ENCODE measurements at places on chromosomes 16 and 17. TPM values are rescaled to one million over a fixed set of nuclear protein-coding genes. Genes with fewer than 3 reads are reported as not detected.

- H3K27ac ChIP-seq = peak overlapping the region; percentile 94
- H3K36me3 ChIP-seq = no peaks in the 10 kb centered on the region
- H3K4me1 ChIP-seq = peaks cover 21% of the 10 kb centered on the region
- H3K27me3 ChIP-seq = no peaks in the 10 kb centered on the region
- H3K4me3 ChIP-seq = peak overlapping the region; percentile 91
- DNase-seq = no peak
Measured at GRCh38 chr17:80101946-80102663, 724 bp downstream of the GAA start.

- H3K27ac ChIP-seq = no peak overlapping the region
- no peak for DNase-seq
- H3K27me3 ChIP-seq = no peaks in the 10 kb centered on the region
- no peak overlapping the region for H3K4me3 ChIP-seq
Measured at GRCh38 chr17:35081638-35082037, 18.1 kb upstream of the RFFL start.

DNA sequence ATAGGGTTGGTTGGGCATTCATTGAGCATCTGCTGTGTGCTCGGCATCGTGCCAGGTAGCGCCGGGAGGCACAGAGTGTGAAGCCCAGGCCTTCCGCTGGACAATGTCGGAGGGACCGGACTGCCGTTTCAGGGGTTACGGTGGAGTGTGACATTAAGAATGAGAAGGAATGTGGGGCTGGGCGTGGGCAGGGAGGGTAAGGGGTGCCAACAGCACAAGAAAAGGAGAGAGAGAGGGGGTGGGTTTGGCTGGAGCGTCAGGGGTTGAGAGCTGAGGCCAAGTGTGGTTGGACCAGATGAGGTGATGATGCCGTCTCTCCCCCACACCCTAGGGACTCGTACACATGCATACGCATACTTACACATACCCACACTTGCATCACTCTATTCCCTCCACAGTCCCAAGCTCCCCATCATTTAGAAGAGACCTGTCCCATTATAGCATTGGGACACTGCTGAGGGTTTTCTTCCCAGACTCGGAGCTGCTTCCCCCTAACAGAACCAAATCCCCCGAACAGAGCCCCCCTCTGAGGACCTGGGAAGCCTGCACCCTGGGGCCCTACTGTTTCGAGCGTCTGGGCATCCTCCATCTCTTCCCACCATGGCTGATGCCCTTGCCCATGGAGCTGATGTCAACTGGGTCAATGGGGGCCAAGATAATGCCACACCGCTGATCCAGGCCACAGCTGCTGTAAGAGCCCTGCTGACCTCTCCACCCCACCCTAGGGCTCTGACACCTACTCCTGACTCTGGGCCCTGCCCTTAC lies 3.3 kb upstream of the KCTD11 start:
- peak overlapping the region; percentile 99 for H3K27ac ChIP-seq
- no peak for DNase-seq
- no peaks in the 10 kb centered on the region for H3K36me3 ChIP-seq
- H3K27me3 ChIP-seq = no peaks in the 10 kb centered on the region
- H3K4me3 ChIP-seq = no peak overlapping the region

- H3K27me3 ChIP-seq = no peaks in the 10 kb centered on the region
- no peak for DNase-seq
- peaks cover 32% of the 10 kb centered on the region for H3K36me3 ChIP-seq
- no peak overlapping the region for H3K27ac ChIP-seq
- H3K4me1 ChIP-seq = no peaks in the 10 kb centered on the region
Measured at GRCh38 chr16:28967156-28967555, 7.4 kb upstream of the SPNS1 start.

- H3K4me3 ChIP-seq = no peak overlapping the region
- DNase-seq = no peak
- H3K36me3 ChIP-seq = no peaks in the 10 kb centered on the region
- H3K27me3 ChIP-seq = peaks cover 82% of the 10 kb centered on the region
Measured at GRCh38 chr16:170788-171187, 1.9 kb upstream of the HBA2 start.

DNA sequence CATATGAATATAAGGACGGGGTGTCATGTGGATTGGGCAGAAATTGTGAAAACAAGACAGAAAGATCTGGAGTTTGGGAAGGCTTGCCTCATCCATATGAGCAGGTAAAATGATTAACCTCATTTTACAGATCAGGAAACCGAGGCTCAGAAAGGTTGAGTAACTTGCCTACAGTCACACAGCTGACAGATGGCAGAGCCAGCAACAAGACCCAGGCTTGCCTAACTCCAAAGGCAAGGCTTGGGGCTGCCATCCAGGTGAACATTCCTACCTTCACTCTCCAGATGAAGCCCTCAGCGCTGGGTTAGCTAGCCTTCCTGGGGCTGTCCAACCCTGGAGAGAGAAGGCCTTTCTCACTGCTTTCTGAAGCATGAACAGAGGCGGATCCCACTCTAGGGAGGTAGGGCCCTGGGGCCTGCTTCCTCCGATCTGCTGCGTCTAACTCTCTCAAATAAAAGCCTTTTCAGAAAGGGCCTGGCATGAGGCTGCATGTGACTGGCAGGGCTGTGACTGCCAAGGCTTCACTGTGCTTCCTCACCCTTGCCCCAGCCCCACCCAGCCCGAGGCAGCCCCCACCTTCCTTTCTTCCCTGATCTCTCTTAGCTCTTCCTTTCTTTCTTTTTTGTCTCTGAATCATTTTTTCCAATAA lies 107.8 kb downstream of the GNAO1 start:
- no peaks in the 10 kb centered on the region for H3K27me3 ChIP-seq
- DNase-seq = peak; percentile 28
- peaks cover 45% of the 10 kb centered on the region for H3K4me1 ChIP-seq
- H3K27ac ChIP-seq = peak overlapping the region; percentile 56
- no peaks in the 10 kb centered on the region for H3K36me3 ChIP-seq

- no peak overlapping the region for H3K27ac ChIP-seq
- no peak for DNase-seq
- no peak overlapping the region for H3K4me3 ChIP-seq
- H3K36me3 ChIP-seq = no peaks in the 10 kb centered on the region
Measured at GRCh38 chr17:81040791-81041337, 5.9 kb downstream of the BAIAP2 start.

DNA sequence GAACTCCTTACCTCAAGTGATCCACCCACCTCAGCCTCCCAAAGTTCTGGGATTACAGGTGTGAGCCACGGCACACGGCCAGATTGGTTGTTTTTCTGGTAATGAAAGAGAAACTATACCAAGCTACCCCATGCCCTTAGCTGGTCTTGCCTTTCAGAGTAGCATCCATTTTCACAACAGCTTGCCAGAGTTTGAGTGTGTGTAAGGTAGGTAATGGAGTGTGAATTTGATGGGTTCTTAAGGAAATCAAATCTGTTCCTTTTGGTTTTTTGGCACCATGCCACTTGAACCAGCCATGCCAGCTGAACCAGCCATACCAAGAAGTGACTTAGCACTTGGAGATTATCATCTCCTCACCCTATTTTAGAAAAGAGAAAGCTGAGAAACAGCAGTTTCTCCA lies 5.1 kb downstream of the CALCOCO2 start:
- H3K27me3 ChIP-seq = no peaks in the 10 kb centered on the region
- no peak for DNase-seq
- peaks cover 6% of the 10 kb centered on the region for H3K36me3 ChIP-seq
- H3K4me3 ChIP-seq = peak overlapping the region; percentile 6
- H3K27ac ChIP-seq = peak overlapping the region; percentile 99

- no peak overlapping the region for H3K27ac ChIP-seq
- no peak for DNase-seq
- H3K4me1 ChIP-seq = no peaks in the 10 kb centered on the region
- peaks cover 67% of the 10 kb centered on the region for H3K27me3 ChIP-seq
- H3K4me3 ChIP-seq = no peak overlapping the region
Measured at GRCh38 chr17:61476476-61477203, 24.4 kb downstream of the TBX4 start.

- peaks cover 17% of the 10 kb centered on the region for H3K27me3 ChIP-seq
- no peak overlapping the region for H3K4me3 ChIP-seq
- no peaks in the 10 kb centered on the region for H3K36me3 ChIP-seq
- H3K4me1 ChIP-seq = no peaks in the 10 kb centered on the region
- DNase-seq = no peak
- H3K27ac ChIP-seq = no peak overlapping the region
Measured at GRCh38 chr16:21205303-21205702, 6.1 kb downstream of the ZP2 start.

DNA sequence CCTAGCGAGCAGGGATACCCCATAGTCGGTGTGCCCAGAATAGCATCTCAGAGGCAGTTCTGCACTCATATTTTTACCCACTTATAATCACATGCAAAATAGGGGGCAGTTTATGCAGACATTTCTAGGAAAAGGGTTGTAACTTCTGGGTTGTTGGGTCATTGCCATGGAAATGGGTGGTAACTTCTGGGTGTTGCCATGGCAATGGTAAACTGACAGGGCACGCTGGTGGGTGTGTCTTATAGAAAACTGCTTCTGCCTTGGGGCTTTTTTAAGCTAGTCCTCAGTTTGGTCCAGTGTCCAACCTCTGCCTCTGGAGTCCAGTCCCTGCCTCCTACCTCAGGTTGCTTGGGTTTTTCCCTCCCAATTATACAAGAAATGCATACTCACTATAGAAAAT lies 7.4 kb upstream of the SPAG9 start:
- DNase-seq = no peak
- H3K4me3 ChIP-seq = no peak overlapping the region
- H3K27ac ChIP-seq = peak overlapping the region; percentile 5
- no peaks in the 10 kb centered on the region for H3K27me3 ChIP-seq

CDK5R1 gene
- total RNA-seq = 1.5 TPM

DNA sequence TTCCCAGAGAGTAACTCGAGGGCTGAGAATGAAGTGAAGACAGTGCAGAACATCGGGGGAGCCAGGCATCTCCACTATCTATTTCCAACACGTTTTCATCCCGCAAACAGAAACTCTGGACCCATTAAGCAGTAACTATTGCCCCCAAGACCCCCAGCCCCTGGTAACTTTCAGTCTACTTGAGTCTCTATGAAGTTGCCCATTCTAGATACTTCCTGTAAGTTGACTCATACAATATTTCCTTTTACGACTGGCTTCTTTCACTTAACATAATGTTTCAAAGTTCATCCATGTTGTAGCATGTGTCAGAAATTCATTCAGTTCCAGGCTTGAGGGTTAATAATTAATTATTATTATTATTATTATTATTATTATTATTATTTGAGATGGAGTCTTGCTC lies 19.5 kb downstream of the MYO15B start:
- H3K36me3 ChIP-seq = peaks cover 16% of the 10 kb centered on the region
- DNase-seq = no peak
- no peak overlapping the region for H3K27ac ChIP-seq
- peaks cover 6% of the 10 kb centered on the region for H3K4me1 ChIP-seq
- no peaks in the 10 kb centered on the region for H3K27me3 ChIP-seq
- no peak overlapping the region for H3K4me3 ChIP-seq

DNA sequence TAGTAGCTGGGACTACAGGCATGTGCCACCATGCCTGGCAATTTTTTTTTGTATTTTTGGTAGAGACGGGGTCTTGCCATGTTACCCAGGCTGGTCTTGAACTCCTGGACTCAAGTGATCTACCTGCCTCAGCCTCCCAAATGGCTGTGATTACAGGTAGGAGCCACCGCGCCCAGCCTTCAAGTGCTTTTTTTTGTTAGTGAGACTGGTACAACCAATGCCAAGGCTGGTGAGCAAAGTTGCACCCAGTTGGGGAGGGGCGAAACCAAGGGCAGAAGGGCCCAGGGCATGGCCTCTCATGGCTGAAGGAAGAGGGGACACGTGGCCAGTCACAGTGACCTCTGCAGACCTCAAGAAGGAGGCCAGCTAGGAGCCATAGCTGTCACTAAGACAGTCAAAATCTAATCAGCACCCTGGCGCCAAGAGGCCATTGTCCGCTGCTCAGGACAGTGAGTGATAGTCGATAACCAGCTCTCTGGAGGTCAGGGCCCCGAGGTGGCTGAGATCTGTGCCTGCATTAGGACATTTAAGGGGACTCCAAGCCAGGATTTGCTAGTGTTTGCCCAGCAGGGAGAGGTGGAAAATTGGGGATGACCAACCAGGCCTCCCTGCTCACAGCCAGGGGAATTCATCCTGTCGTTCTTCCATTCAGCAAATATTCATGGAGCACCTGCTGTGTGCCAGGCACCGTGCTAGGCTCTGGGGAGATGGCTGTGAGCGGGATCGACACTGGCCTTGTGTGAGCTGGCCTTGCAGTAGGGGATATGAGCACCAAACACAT lies 10.2 kb downstream of the IL4R start:
- no peaks in the 10 kb centered on the region for H3K36me3 ChIP-seq
- H3K27ac ChIP-seq = peak overlapping the region; percentile 91
- no peak for DNase-seq
- peaks cover 50% of the 10 kb centered on the region for H3K4me1 ChIP-seq

PPP4C gene
- 32.2 TPM for total RNA-seq

- no peaks in the 10 kb centered on the region for H3K27me3 ChIP-seq
- H3K4me1 ChIP-seq = no peaks in the 10 kb centered on the region
- no peak for DNase-seq
- H3K27ac ChIP-seq = no peak overlapping the region
- no peak overlapping the region for H3K4me3 ChIP-seq
- H3K36me3 ChIP-seq = peaks cover 5% of the 10 kb centered on the region
Measured at GRCh38 chr16:7709186-7709585, 376.5 kb downstream of the RBFOX1 start.

DNA sequence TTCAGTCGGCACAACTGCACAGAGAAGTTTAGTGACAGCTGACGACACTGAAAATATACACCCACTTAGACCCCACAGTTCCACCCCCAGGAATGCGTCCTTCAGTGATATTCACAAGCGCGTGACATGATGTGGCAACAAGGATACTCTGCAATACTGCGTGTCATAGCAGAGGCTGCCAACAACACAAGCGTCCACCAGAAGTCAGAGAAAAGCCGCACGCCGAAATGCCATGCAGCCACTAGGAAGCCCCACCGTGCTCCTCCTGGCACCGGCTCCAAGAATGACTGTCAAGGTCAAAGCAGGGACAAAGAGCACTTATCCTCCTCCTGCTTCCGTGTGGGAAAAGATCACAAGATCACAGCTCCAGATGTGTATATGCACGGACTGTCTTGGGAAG lies 3.5 kb downstream of the ATP2A3 start:
- H3K36me3 ChIP-seq = no peaks in the 10 kb centered on the region
- DNase-seq = no peak
- peaks cover 54% of the 10 kb centered on the region for H3K4me1 ChIP-seq
- H3K4me3 ChIP-seq = peak overlapping the region; percentile 27

DNA sequence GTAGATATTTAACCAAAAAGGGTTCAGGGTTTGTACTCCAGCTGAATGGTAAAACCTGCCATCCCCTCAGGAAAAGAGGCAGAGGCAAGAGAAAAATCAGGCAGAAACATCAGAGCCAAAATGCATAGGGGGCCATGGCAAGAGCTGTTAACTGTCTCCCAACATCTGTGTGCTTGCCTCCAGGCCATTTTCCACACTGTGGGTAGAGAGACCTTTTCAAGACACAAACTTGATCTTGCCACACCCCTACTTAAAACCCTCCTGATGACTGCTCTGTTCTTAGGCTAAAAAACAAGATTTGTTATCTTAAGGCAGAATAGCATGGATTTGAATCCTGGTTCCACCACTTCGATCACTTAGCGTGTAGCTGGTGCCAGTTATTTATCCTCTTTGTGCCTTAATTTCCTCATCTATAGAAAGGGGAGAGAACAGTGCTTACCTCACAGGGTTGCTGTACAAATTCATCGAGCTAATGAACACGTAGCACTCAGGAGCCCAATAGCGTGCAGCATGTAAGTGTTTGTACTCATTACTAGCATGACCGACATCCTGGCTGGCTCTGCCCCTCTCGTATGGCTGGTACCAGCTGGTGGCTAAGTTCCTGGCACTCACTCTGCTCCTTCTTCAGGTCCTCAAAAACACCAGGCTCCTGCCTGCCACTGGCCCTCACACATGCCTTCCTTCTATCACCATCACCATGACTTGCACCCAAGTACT lies 25.8 kb downstream of the STAT3 start:
- no peaks in the 10 kb centered on the region for H3K36me3 ChIP-seq
- peak; percentile 36 for DNase-seq
- peaks cover 98% of the 10 kb centered on the region for H3K4me1 ChIP-seq
- H3K27me3 ChIP-seq = no peaks in the 10 kb centered on the region

All from left ventricle myocardium inferior (tissue), 1 donor.